ENCODE measurements at places on chromosomes 6 and 20.
A peak's percentile ranks its signal among the peaks of the same experiment; 100 is the strongest.

- DNase-seq, result no peak
Measured at GRCh38 chr6:110054664-110055386, 76.7 kb downstream of the GPR6 start.

- DNase-seq, result no peak
Measured at GRCh38 chr20:5652626-5653553, 97.3 kb upstream of the SHLD1 start.

DNA sequence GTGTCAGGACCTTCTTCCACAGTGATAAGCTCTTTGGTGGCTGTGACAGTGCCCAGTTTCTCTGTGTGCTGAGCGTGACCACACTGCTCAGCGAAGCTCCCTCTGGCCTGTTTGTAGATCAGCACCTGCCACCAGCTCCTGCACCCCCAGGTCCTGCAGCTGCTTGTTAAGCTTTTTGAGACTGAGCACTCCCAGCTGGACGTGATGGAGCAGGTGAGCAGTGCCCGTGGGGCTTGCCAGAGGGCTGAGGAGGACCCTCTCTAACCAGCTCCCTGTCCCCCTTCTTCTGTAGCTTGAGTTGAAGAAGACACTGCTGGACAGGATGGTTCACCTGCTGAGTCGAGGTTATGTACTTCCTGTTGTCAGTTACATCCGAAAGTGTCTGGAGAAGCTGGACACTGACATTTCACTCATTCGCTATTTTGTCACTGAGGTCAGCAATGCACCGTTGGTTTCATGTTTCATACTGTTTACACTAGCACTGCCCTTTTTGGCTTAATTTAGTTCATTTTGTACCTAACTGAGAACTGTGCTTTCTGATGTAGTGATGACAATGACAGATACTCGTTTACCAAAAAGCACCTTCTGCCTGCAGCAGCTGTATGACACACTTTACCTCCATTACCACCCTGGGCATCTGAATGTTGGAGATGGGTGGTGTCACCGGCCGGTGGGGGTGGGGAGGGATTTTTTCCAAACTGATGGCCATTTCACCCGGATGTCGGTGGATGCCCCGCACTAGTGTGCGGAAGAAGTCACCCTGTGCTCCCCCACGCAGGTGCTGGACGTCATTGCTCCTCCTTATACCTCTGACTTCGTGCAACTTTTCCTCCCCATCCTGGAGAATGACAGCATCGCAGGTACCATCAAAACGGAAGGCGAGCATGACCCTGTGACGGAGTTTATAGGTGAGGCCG, 12.5 kb downstream of the NELFCD start:
- DNase-seq, result no peak

GRCh38 chr20:32761831-32762753, at the start of gene DNMT3B:
TSS of gene DNMT3B (plus strand) at chr20:32762385. CDS start at chr20:32780324, 17,939 bp downstream.
- peak; percentile 69 for DNase-seq

DNA sequence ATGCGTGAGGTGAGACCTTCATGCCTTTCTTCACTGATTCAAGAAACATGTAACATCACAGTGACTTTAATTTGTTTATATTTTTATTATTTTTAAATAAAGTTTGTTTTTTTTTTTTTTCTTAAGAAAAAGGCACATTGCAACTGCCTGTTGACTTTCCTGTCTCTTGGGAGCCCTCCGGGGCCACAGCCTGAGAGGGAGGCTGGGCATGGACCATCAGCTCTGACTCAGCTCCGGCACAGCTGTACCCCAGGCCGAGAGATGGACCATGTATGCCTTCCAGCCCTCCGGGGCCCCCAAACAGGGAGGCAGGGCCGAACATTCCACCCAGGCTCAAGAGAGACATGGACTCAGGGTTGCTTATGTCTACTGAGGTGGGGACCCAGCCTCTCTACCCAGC, 99.9 kb downstream of the NFATC2 start:
- no peak for DNase-seq

DNA sequence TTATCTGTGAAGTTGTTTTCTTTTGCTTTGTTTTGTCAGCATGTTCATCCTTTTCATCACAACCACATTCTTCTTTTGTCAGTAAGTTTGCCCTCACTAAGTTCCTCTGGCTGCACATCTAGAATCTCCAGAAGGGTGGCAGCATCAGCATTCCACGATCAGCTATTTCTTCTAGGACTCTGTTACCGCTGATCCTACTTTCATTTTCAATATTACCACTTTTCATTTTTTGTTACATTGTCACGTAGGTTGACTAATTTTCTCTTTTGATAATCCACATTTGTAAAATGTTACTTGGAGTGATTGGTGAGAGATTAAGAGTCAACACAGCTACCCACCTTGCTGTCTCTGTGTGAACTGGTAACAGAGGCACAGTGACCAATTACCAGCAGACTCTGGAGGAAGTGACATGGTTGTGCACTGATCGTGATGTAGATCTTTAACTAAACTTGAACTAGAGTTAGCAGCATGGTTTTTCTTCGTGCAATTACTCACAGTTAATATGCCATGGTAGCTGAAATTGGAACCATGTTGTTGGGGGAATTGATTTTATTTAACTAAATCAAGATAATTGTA, 307.9 kb upstream of the SLC35B3 start:
- no peak for DNase-seq
